ENCODE measurements at places on chromosomes 3 and 15.

DNA sequence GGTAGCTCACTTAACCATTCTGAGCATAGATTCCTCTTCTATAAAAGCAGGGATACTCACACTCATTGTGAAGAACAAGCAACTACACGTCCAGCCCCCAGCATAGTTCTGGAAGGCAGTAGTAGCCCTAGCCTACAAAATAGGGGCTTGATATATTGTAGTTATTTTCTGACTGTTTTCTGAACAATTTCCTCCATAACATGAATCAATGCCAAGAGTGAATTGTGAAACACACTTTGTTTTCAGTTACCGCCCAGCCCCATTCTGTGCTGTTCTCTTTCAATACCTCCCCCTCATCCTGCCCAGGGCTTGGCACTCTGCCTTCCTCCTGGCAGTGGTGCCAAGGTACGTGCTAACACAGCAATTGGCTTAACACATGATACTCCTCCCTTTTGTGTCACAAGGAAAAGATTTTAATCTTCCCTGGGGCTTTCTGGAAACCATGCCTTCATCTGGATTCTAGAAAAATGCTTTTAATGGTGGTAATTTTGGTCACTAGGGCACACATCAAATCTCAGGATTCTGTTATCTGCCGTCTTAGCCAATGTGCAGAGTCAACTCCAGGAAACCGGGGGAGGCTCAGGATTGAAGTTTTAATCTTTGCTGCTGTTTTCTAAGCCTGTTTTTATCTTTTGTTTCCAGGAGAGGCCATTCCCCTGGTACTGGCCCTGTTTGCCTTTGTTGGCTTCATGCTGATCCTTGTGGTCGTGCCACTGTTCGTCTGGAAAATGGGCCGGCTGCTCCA, 37.2 kb downstream of the IL20RB start:
- DNase-seq = peak; percentile 88

DNA sequence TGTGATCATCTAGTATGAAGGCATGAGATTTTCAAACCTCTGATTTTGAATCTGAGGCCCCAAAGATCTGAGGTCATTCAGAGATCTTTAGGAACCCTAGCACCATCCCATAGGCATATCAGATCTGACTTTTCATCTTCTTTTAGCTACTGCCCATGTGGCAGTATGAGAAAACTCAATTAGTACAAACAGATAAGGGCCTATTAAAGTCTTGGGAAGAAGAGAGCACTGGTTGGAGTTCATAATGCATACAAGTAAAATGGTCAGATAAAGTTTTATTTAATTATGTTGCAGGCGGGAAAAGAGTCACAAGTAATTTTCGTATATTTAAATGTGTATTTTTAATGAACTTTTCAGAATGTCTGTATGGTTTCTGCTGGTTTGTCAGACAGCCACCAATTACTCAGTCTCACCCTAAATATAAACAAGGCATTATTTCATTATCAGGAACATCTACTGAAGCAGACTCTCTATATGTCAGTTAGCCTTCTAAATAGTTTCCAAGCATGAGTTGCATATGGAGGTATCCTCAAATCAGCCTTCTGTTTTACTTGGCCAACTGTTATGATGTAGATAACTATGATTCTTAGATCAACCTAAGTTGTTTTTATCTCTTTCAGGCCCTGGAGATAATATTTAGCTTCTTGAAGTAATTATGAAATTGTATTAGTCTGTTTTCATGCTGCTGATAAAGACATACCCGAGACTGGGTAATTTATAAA, 340.3 kb upstream of the TBC1D5 start:
- no peak for DNase-seq

DNA sequence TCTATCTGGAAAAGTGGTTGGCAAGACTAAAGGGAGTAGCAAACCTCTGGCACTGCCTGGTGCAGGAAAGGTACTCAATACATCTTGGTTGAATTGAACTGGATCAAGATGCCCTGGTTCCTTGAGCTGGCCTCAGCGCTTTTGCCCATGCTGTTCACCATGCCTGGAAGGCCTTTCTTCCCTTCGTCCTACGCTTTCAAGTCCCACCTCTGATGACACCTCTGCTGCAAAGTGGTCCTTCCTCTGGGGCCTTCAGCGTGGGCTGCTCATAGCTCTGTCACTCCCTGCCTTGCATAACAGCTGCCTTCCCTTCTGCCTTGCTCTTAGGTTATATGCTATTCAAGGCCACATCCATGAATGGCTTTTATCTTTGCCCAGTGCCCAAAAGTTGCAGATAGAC, 23.0 kb downstream of the ITGA11 start:
- DNase-seq = no peak

DNA sequence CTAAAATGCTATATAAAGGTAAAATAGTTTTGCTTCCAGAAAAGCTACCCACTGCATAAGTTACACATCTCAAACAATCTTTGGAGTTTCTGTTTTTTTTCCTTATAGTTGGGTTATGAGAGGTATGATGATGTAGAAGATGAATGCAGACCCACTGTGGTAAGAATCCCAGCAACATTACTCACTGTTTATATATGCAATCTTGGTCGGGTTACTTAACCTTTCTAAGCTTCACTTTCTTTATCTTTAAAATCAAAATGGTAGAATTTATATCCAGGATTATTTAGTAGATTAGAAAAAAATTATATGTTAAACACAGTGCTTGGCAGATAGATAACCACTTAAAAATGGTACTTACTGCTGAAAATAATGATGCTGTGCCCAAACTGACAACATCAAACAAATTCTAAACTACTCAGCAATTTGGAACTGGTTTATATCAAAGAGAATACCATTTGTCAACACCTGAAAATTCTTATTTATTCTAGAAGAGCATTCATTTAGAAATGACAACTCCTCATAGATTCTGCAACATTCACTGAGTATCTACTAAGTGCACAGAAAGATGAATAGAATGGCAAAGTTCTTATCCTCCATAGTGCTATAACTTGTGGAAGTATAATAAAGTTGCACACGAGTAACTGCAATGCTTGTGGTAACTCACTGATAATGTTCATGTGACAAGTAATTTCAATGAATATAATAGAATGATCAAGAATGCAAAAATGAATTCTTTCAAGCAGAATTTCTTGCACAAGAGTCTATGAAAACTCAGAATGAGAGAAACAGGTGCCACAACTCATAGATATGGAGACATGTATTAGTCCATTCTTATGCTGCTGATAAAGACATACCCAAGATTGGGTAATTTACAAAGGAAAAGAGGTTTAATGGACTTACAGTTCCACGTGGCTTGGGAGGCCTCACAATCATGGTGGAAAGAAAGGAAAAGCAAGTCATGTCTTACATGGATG, 129.0 kb upstream of the SLC7A14 start:
- peak; percentile 83 for DNase-seq

DNA sequence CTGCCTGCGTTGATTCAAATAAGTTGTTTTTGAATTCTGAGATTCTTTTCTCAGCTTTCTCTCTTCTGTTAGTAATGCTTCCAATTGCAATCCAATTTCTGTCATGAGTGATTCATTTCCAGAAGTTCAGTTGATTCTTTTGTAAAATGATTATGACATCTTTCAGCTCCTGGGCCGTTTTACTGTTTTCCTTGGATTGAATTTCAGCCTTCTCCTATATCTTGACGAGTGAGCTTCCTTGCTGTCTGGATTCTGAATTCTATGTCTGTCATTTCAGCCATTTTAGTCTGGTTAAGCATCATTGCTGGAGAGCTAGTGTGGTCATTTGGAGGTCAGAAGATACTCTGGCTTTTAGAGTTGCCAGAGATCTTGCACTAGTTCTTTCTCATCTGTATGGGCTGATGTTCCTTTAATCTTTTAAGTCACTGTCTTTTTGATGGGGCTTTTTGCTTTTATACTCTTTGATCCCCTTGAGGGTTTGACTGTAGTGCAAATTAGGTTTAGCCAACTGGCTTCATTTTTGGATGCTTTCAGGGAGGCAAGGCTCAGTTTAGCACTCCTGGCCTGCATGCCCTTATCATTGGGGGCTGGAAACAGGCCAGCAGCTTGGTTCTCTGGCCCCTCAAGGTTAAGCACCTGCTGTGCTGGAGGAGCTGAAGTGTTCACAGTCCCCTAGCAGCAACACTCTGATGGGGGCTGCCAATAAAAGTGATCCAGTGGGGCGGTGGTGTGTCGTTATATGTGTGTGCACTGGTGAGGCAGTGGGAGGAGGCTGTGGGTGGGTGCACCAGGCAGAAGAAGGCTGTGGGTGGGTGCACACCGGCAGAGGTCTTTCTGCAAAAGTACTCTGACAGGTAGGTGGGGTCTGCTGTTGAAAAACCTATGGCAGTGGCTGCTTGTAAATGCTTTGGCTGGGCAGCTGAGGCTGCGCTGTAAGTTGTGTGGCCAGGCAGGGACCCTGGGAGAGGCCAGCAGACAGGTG, 51.2 kb downstream of the MCTP2 start:
- DNase-seq = peak; percentile 15

DNA sequence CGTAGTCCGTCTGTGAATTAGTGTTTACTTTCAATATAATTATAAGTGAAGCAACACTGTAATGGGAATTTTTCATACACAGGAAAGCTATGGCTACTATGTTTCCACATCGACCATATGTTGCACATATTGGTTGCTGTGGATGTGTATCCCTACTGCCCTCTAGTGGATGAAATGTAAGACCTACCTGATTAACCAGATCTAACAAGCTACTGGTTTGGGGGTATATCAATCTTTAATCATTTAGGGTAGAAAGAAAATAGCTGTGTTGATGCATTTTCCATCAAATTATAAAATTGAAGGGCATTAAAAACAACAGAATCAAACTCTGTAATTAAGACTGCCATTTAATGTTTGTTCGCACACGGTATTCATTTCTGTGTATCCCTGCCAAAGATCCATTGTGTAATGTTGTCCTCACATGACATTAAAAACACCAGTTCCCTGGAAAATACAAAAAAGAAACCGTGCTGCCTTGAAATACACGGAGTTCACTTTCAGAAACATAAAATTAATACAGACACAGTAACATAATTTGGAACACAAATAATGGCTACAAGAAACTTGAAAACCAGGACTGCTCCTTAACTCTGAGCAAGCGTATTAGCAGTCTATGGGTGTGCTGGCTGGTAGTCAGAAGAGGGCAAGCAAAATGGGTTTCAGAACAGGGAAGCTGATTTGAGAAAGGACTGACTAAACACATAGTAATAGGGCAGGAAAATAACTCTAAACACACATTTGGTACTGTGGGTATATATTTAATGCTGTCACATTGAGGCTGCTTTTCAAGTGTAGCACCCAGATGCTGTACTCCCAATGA, 125.1 kb downstream of the TIGIT start:
- DNase-seq = peak; percentile 79

- no peak for DNase-seq
Observed at GRCh38 chr3:64022451-64023186, 675 bp downstream of the PSMD6 start.

DNA sequence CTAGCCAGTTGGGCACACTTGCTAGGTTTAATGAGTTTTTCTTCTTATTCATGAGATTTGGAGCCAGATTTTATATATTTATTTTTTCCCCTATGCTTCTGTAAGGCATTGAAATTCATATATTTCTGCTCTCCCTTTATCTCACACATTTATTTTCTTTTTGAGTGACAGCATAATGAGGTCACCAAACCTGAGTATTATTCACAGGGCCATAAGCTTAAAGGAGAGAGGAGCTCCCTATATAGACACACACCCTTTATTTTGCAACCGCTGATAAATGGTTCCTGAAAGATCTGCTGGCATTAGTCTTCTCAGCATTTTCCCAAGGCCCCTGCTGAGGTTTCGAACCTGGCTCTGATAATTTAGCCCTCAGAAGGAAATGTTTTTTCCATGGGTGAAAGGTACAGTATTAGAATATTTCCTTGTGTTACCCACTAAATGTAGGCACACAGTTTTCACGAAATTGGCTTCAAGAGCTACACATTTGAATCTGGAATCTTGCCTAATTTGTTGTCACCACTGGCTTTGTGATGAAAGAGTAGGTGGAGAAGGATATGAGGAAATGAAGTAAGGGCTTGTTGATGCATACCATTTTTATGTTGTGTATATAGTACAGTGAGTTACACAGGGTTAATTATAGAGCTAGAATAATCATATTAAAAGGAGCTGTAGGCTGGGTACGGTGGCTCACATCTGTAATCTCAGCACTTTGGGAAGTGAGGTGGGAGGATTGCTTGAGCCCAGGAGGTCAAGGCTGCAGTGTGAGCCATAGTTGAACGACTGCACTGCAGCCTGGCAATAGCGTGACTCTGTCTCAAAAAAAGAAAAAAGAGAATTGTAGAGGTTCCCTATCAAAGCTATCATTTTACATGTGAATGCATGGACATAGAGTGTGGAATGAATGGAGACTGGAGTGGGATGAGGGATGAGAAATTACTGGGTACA, 6.5 kb downstream of the KLHL18 start:
- DNase-seq = no peak

DNA sequence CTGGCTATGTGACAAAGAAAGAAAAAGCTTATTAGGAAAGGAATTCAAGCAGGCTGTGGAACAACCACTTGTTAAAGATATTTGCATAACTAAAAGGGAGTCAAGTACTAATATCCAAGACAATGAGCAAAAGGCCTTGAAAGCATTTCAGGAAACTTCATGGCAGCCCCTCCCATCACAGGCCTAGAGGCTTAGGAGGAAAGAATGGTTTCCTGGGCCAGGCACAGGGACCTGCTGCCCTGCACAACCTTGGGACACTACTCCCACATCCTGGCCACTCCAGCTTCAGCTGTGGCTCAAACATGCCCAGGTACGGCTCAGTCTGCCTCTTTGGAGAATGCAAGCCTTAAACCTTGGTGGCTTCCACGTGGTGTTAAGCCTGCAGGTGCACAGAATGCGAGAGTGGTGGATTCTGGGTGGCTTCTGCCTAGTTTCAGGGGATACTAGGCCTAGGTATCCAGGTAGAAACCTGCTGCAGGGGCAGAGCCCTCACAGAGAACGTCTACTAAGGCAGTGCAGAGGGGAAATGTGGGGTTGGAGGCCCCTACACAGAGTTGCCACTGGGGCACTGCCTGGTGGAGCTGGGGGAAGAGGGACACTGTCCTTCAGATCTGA, 121.6 kb downstream of the OPA1 start:
- no peak for DNase-seq

- DNase-seq = no peak
Observed at GRCh38 chr15:91816942-91817341, 36.6 kb upstream of the SLCO3A1 start.

GRCh38 chr15:94667109-94667508, 435.7 kb downstream of the MCTP2 start:
- no peak for DNase-seq

GRCh38 chr3:163438760-163439159, 1639.5 kb downstream of the SI start:
- no peak for DNase-seq

- no peak for DNase-seq
Observed at GRCh38 chr3:78893161-78893560, 874.6 kb downstream of the ROBO1 start.

GRCh38 chr3:193620650-193621049, 27.6 kb downstream of the OPA1 start:
- DNase-seq = no peak

GRCh38 chr3:18071833-18072232, 329.4 kb upstream of the TBC1D5 start:
- DNase-seq = peak; percentile 10
